Daoy (cell line): ENCODE measurements at places on chromosomes 4 and X. TPM values are rescaled to one million over a fixed set of nuclear protein-coding genes. Genes with fewer than 3 reads are reported as not detected.

DNA sequence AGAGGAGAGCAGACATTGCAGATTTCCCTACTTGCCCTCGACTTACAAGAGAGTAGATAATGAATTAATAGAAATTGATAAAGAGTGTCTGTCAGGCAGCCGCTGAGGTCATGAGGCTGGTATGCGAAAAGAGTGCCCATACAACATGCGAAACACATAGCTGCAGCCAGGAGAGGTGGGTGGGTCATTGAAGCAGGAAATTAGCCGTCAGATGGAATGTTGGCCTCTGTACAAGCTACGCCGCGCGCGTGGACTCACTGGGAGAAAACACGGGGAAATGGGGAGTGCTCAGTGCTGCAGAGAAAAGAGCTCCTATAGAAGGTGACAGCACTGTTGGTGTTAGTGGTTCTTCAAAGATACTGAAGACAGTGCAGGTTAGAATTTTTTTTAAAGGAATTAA is 125.1 kb downstream of the RAPGEF2 start:
- DNase-seq, result peak; percentile 71

GRCh38 chrX:82813671-82814078 is 694.4 kb upstream of the POU3F4 start:
- DNase-seq, result no peak

Gene CHRNA9
- total RNA-seq, result 9.9 and 11.3 TPM in 2 replicates

Gene PRAF2
- 3.4 and 3.5 TPM in 2 replicates for total RNA-seq

Gene SAGE1
- not detected in 2 replicates for total RNA-seq

DNA sequence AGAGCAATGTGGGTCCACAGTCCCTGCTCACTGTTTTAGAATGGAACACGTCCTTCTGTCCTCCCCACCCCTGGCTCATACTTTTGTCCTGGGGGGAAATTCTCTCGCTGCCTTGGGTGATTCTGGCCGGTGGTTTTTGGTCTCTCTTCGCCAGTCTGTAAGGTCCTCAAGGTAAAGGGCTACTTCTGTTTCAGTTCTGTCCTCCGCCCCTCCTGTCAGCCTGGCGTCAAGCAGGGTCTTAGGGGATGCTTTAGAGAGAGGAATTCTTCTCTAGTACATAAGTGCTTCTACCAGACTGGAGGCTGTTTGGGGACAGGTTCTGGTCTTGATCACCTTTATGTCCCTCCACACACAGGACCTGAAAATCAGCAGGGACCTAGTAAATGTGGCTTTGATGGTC is 617 bp upstream of the MRFAP1L1 start:
- no peak for DNase-seq

Gene CLDN22
- not detected in 2 replicates for total RNA-seq

DNA sequence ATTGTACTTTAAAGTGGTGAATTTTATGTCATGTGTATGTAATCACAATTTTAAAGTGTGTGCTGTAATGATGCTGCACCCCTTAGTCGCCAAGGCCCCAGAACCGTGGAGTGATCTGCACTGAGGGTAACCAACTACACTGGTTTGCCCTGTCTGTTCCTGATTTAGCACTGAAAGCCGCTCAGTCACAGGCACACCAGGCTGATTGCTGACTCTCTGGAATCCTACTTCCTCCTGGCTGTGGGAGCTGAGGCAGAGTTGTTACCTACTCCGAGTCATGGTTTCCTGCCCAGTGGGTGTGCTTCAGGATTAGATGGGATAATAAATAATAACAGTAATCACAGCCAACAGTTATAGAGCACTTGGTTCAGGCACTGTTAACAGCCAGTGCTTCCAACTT is 645.4 kb downstream of the BCOR start:
- DNase-seq, result no peak

DNA sequence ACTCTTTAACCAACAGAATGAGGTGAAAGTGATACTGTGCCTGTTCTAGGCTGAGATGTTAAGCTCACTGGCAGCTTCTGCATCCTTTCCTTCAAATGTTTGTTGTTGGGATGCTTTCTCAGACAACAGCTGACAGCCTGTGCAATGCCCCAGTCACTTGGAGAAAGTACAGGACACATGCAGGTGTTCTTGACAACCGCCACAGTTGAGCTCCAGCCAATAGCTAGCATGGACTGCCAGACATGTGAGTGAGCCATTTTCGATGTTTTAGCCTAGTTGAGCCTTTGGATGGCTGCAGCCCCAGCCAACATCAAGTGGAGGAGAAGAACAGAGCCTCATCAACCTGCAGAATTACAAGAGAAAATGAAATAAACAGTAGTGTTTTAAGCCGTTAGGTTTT is 94.1 kb upstream of the PPP3CA start:
- DNase-seq, result no peak

DNA sequence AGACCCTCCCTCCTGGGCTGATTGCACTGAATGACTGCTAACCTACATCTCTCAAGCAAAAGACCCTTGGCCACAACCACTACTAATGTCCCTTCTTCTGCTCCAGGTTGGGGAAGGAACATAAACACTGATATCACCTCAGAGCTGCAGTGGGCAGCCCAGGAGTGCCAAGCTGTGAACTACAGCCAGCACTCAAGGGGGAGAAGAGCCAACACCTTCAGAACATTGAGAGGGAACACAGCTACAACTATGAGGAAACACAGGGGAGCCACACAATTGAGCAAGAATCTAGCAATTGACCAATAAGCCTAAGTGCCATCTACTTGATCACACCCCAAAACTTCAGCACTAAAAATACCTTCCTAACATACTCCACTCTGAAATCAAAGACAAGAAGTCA is 222.8 kb downstream of the SPATA18 start:
- DNase-seq, result no peak

GRCh38 chr4:143616771-143617170 is 83.7 kb downstream of the FREM3 start:
- DNase-seq, result peak; percentile 2

Gene ALB
- total RNA-seq, result not detected in 2 replicates

Gene DCTD
- total RNA-seq, result 38.3 and 51.5 TPM in 2 replicates

GRCh38 chr4:156100651-156101050 is 147.0 kb upstream of the CTSO start:
- no peak for DNase-seq

- DNase-seq, result no peak
Observed at GRCh38 chr4:119765469-119765868, 136.9 kb upstream of the PDE5A start.

GRCh38 chrX:130878350-130879341 is 24.4 kb downstream of the ENOX2 start:
- peak; percentile 81 for DNase-seq

GRCh38 chr4:8393593-8394038 is 46.9 kb downstream of the ACOX3 start:
- DNase-seq, result peak; percentile 87
